PC-3 (cell line): ENCODE measurements at places on chromosomes 5 and 9. TPM values are rescaled to one million over a fixed set of nuclear protein-coding genes. Genes with fewer than 3 reads are reported as not detected.
A peak's percentile ranks its signal among the peaks of the same experiment; 100 is the strongest.

DAB2 gene
- total RNA-seq: 11.8 and 14.1 TPM in 2 replicates

LTC4S gene
- total RNA-seq: 1.5 and 3.6 TPM in 2 replicates

ADAMTS19 gene
- total RNA-seq: not detected in 2 replicates

FGF18 gene
- total RNA-seq: 0.26 TPM in 1 of 2 replicates, not detected in the other

REEP5 gene
- total RNA-seq: 61.9 and 85.2 TPM in 2 replicates

MBLAC2 gene
- 7.8 and 12.4 TPM in 2 replicates for total RNA-seq

HNRNPA0 gene
- total RNA-seq: 13.0 and 14.9 TPM in 2 replicates

CDH18 gene
- total RNA-seq: 0.15 TPM in 1 of 2 replicates, not detected in the other

GRCh38 chr5:112555691-112556090 is 136.6 kb upstream of the EPB41L4A start:
- DNase-seq: peak; percentile 15

DNA sequence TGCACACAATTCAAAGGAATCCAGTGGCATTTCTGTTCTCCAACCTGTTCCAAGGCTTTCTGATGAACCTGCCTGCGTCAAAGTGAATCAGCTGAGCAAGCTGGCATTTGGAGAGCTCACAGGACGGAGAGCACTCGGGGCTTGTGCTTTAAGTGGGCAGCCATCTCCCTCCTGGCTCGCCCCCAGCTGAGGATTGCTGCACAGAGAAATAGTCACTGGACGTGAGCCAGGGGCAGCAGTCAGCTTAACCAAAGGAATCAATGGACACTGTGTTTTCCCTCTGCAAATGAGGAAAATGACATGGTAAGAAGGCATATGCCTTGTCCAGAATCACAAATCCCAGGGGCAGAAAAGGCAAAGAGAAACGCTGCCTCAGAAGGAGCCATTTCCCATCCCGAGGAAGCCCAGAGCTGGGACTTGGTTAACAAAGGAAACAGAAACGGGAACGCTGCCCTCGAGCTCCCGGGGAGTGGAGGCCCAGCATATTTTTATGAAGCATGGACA is 299.4 kb downstream of the ZSWIM6 start:
- no peak for DNase-seq

DNA sequence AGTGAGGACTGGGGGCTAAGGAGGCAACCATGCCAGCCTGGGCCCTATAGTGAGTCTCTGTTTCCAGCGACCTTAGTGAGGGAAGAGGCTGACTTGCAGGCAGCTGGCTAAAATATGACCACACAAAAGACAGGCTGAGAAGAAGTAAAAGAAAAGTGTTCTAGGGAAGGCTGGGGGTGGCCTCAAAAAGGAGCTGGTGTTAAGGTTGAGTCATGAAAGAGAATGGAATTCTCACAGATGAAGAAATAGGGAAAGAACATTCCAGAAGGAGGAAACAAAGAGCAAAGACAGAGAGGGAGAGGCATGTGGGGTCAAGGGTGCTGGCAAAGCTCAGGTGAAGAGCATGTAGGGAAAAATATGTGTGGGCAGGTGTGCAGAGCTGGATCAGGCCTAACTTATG is 302.7 kb upstream of the RFX3 start:
- DNase-seq: peak; percentile 18

DNA sequence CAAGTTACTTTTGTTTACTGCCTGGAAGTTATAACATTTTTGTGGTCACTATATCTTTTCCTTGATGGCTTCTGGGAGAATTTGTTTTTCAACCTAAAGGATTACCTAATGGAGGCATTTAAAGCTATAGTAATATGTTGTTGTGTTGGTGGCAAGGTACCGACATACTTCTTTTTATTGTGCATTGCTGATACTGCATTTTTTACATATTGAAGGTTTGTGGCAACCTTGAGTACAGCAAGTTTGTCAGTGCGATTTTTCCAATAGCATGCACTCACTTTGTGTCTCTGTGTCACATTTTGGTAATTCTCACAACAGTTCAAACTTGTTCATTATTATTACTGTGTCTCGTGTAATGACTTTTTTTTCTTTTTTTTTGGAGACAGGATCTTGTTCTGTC is 246.3 kb downstream of the LRRC70 start:
- no peak for DNase-seq

GRCh38 chr9:31608416-31608815 is 776.0 kb upstream of the ACO1 start:
- peak; percentile 12 for DNase-seq

DNA sequence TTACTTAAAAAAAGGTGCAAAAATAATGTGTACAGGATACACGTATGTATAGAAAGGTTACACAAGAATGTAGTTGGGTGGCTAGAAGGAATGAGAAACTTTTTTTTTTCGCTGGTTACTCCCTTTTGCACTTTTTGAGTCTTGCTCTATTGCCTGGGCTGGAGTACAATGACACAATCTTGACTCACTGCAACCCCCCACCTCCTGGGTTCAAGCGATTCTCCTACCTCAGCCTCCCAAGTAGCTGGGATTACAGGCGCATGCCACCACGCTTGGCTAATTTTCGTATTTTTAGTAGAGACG is 15.8 kb downstream of the FBXW11 start:
- DNase-seq: peak; percentile 34

- peak; percentile 71 for DNase-seq
These were observed 50.1 kb upstream of the SMAD5 start for GRCh38 chr5:136082390-136083193.

GRCh38 chr9:1460143-1460769 is 410.1 kb downstream of the DMRT2 start:
- peak; percentile 47 for DNase-seq

DNA sequence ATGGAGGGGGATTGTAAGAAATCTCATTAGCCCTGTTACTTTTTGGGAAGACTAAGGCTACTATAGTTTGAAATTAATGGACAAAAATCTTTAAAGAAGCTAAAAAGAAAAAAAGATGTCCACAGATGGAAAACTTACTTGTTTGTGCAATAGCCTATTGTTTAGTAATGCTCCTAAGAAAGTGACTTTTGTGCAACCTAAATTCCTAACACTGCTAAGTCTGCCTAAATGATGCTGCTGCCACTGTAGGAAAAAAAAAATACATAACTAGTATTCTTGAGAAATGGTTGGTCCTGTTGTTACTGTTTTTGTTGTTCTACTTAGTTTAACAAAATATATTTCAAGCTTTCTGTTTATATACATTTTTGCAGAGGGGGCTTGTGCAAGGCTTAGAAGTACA is 108.2 kb upstream of the NR3C1 start:
- DNase-seq: no peak

GRCh38 chr9:26747611-26748010 is 145.0 kb downstream of the CAAP1 start:
- DNase-seq: no peak

DNA sequence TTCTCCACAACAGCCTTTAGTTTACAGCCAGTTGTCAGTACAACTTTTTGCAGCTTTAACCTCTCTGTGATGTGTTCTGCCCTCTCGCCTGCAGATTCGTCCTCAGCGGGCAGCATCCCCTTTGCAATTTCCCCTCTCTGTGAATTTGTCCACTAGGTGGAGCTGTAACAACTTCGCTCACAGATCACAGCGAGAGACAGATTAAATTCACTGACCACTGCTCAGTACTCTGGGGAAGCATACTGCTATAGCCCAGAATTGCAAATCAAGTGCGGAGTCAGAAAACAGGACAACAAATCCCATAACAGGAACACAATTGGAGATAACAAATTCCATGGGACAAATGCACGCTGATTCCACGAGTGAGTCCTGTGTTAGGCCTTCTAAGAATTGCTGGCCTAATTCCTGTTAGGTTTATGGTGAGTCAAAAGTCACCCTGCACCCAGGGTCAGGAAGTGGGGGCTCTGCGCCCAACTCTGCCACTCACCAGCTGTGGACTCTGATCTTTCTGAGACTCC is 2124.9 kb downstream of the MAT2B start:
- DNase-seq: peak; percentile 59

DNA sequence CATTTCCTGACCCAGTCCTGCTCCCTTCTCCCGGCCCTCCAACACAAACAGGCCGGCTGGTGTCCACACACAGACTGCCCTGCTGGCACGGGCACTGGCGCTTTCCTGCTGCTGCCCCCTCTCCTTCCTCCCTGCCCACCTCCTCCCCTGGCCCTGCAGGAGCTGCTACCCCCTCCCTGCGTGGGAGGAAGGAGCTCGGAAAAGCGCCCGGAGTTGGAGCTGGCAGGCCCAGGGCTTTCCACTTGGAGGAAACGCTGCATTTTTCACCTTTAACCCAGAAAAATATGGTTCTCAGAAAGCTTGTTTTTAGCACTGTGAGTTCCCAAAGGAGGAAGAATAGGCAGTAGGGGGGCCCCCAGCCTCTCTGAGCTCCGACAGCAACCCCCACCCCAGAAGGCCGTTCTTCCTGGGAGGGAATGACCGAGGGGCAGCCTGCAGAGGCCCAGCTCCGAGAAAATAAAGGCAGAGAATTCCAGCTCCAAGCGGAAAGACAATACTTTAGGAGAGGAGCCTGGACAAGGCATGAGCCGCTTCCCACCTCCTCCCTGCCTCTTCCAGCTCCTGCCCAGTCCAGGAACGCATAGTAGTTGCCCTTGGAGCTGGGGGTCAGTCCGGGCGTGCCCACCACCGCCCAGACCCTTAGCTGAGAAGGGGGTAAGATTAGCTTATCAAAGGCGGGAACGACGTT is 88.9 kb downstream of the LIFR start:
- DNase-seq: peak; percentile 50
